Liver (tissue), 10 donors: ENCODE measurements at places on chromosomes 5 and 9. TPM values are rescaled to one million over a fixed set of nuclear protein-coding genes. Genes with fewer than 3 reads are reported as not detected.

GRCh38 chr5:138932171-138932810, 57.2 kb upstream of the LRRTM2 start:
- peak; percentile 32 for DNase-seq

DNA sequence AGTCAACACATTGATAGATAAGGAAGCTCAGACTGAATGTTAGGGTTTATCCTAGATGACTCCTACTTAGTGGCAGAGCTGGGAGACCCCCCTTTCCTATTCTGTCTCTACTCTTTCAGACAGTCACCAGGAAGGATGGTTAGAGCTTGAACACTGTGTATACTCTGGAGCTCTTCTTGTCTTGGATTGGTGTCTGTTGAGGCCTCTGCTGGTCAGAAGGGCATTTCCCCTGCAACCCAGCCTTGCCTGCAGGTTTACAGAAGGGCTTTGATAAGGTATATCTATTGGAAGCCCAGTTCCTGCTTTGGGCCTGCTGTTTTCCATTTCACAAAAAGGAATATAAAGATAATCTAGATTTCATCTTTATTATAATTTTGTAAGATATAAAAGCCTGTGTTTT, 71.8 kb downstream of the KDM4C start:
- DNase-seq = no peak

The FRMPD1 gene
- 1.8 TPM for total RNA-seq

The SURF1 gene
- 20.7 TPM for total RNA-seq

DNA sequence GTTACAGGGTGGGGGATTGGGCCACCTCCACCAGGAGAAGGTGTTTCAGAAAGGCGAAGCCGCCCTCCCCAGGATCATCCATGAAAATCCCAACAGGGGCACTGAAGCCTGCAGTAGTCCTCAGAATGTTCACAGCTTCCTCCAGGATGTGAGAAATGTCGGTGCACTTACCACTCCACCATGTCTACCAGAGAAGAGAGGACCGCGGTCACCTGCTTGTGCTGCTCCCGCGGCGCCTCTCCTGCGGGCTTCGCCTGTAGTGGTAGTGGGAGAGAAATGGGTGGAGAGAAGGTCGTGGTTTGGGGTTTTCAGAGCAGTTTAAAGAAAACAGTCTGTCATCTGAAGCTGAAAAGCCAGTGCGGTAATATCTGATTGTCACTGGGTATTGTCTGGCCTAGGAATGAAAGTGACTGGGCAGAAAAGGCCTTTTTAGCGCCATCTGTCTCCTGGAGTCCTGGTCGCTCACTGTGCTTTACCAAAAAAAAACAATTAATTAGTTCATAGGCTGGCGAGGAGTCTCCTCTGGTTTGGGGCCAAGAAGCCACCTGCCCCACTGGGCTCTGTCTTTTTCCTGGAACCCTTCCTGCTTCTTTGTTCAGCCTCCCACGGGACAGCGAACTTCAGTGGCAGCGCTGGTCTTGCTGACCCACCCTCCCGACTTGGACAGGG, 23.0 kb upstream of the PPP1R26 start:
- DNase-seq = no peak

- no peak for DNase-seq
Measured at GRCh38 chr9:112043423-112043822, 131.7 kb downstream of the SUSD1 start.

The NTNG2 gene
- total RNA-seq = 0.42 TPM

The FIBCD1 gene
- total RNA-seq = not detected

DNA sequence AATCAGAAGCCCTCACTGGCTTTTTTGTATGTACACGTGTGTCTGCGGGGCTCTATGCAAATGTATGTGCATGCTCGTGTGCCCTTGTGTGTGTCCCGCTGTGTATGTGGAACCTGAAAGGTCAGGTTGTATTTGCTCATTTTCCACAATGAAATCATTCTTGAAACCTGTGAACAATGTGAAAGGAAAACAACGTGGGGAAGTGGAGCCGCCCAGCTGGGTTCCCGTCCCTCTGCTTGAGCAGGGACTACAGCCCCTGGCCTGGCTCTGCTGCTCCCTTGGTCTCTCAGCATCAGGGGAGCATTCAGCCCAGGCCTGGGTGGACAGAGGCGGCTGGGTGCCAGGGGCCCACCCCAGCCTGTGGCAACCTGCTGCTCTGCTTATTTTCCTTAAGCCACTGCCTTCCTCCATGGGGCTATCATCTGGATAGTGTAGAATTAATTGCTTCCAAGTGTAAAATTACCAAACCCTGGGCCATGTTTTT, 3.0 kb downstream of the ECSCR start:
- DNase-seq = no peak

DNA sequence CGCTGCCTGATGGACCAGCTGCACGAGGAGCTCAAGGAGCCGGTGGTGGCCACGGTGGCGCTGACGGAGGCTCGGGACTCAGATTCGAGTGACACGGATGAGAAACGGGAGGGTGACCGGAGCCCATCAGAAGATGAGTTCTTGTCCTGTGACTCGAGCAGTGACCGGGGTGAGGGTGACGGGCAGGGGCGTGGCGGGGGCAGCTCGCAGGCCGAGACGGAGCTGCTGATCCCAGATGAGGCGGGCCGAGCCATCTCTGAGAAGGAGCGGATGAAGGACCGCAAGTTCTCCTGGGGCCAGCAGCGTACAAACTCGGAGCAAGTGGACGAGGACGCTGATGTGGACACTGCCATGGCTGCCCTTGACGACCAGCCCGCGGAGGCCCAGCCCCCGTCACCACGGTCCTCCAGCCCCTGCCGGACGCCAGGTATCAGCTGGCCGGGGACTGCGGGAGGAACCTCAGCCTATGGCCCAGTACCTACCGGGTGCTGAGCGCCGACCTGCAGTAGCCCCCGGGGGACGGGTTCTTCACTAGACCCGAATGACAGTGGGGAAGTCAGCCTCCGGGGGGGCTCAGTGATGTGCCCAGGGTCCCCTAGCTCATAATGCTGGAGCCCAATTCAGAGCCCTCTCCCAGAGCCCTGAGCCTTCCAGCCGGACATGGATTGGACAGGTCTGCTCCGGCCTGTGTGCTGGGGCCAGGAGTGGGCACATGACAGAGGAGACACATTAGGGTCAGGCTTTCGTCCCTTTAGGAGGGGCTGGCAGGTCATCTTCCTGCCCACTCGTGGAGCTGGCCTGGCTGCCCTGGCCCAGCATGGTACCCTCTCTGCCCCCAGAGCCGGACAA, 33.0 kb downstream of the USP20 start:
- no peak for DNase-seq

The ESM1 gene
- 0.28 TPM for total RNA-seq

The GHR gene
- 104 TPM for total RNA-seq

DNA sequence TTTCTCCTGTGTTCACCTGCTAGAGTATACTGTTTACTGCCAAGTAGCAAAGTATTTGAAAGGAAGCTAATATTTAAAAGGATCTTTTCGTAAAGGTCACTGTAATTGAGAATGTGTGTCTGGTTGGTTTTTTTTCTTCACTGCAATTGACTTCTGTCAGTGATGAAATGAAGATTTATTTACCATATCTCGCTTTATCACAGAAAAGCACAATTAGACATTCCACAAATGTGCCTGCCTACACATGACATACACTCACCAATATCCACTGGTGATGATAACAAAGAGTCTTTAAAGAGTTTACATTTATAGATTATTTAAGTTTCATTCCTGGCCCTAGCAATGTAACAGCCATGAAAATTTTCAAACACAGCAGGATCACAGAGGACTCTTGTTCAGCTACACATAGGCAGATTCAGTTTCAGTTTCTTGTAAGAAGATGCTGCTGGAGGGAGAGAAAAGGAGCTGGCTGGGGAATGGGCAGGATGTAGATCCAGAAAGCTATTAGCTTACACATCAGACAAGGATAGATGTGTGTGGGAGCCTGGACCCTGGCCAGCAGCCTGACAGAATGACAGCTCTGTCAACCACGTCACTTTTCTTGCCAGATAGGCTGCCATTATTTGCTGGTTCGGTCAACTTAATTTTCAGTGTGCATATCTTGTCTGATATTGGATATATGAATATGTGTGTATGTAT, 104.0 kb downstream of the GDNF start:
- DNase-seq = no peak

DNA sequence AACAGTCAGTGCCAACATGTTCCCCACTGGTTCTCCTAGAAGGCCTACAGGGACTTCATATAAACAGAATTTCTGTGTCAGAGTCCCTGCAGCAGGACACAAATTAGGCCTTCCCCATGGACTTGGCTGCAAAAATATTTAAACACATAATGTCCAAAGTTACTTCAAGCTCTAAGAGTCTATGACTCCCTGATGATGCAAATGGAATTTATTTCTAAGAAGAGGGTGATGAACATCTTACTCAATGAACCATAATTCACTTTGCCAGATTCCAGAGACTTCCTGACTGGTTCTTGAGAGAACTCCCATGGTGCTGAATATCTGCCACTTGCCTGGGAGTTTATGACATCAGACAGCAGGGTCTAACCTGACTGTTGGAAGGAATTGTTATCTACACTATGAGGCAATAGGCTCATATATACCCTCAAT, 32.7 kb upstream of the ADRA1B start:
- DNase-seq = no peak

The KIF27 gene
- total RNA-seq = 1.1 TPM

- peak; percentile 60 for DNase-seq
Measured at GRCh38 chr9:92763721-92764380, 782 bp downstream of the BICD2 start.
